Kidney (tissue), 22 donors: ENCODE measurements at places on chromosomes 6 and 20. TPM values are rescaled to one million over a fixed set of nuclear protein-coding genes. Genes with fewer than 3 reads are reported as not detected.

Gene ZKSCAN4
- 7.4 TPM for total RNA-seq

GRCh38 chr6:150347845-150348244, 21.0 kb upstream of the IYD start:
- no peaks in the 10 kb centered on the region for H3K4me1 ChIP-seq
- no peak overlapping the region for H3K4me3 ChIP-seq
- no peak for DNase-seq
- H3K27me3 ChIP-seq: no peaks in the 10 kb centered on the region
- no peaks in the 10 kb centered on the region for H3K36me3 ChIP-seq
- H3K27ac ChIP-seq: no peak overlapping the region

Gene HSPA1L
- 1.7 TPM for total RNA-seq

DNA sequence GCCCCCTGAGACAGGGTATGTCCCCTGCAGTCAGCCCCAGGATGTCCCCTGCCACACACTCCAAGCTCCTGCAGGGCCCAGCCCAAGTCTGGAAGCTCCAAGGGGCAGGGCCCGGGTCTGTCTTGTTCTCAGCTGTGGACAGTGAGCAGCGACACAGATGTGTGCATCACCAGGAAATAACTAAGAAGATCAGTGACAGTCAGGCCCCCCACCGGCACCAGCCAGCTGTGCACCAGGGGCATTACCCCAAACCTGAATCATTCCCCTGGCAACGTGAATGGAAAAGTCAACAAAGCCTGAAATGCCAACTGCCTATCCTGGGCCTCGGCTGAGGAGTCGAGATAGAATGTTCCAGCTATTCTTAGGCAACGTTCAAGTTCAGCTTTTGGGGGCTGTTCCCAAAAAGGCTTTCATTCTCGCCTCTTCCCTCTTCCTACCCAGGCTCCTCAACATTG, 105.0 kb downstream of the PREX1 start:
- H3K4me1 ChIP-seq: no peaks in the 10 kb centered on the region
- peak overlapping the region; percentile 55 for H3K27ac ChIP-seq
- no peaks in the 10 kb centered on the region for H3K36me3 ChIP-seq
- no peak overlapping the region for H3K4me3 ChIP-seq
- no peaks in the 10 kb centered on the region for H3K27me3 ChIP-seq
- no peak for DNase-seq

GRCh38 chr6:33705268-33705885, 6.1 kb downstream of the UQCC2 start:
- no peak overlapping the region for H3K27ac ChIP-seq
- H3K36me3 ChIP-seq: no peaks in the 10 kb centered on the region
- peaks cover under 1% of the 10 kb centered on the region for H3K4me1 ChIP-seq

Gene EBF4
- 10.2 TPM for total RNA-seq

Gene MAS1
- total RNA-seq: not detected

- H3K27ac ChIP-seq: peak overlapping the region; percentile 90
- H3K4me3 ChIP-seq: no peak overlapping the region
- H3K4me1 ChIP-seq: no peaks in the 10 kb centered on the region
- H3K27me3 ChIP-seq: no peaks in the 10 kb centered on the region
Measured at GRCh38 chr20:54122189-54122588, 51.6 kb downstream of the CYP24A1 start.

- no peaks in the 10 kb centered on the region for H3K4me1 ChIP-seq
- no peaks in the 10 kb centered on the region for H3K36me3 ChIP-seq
- peaks cover 72% of the 10 kb centered on the region for H3K27me3 ChIP-seq
- no peak overlapping the region for H3K27ac ChIP-seq
- H3K4me3 ChIP-seq: no peak overlapping the region
Measured at GRCh38 chr6:28789553-28790083, 134.2 kb downstream of the TRIM27 start.

- H3K4me3 ChIP-seq: no peak overlapping the region
- DNase-seq: no peak
- no peak overlapping the region for H3K27ac ChIP-seq
- H3K4me1 ChIP-seq: no peaks in the 10 kb centered on the region
- H3K27me3 ChIP-seq: no peaks in the 10 kb centered on the region
Measured at GRCh38 chr6:51098791-51099190, 280.1 kb downstream of the TFAP2B start.

Gene C20orf141
- total RNA-seq: not detected

DNA sequence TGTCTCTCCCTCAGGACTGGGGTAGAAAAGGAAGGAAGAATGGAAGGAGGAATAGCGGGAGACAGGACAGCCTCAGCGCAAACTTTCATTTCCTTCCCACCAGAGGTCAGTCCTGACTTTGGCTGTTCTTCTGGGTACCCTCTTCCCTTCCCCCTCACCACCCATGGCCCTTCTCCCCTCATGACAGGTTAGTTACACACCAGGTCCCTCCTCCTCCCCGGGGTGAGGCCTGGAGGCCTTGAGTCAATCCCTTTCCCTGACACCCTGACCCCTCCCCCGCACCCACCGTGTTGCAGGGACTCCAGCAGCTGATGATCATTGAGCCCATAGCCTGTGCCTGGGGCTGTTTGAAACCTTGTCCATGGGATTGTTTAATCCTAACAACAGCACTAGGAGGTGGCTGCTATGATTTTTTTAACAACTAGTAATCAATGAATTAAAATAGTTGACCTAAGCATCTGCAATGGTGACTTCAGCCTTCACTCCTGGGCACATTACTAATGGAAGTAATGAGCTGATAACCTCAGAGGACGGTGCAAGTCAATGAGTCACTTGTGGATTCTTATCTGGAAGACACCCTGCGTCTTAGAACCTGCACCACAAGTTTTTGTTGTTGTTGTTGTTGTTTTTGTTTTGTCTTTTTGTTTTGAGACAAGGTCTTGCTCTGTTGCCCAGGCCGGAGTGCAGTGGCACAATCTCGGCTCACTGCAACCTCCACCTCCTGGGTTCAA, 46.6 kb upstream of the CCDC167 start:
- no peaks in the 10 kb centered on the region for H3K27me3 ChIP-seq
- DNase-seq: no peak
- peaks cover 9% of the 10 kb centered on the region for H3K4me1 ChIP-seq
- no peaks in the 10 kb centered on the region for H3K36me3 ChIP-seq
- no peak overlapping the region for H3K4me3 ChIP-seq

DNA sequence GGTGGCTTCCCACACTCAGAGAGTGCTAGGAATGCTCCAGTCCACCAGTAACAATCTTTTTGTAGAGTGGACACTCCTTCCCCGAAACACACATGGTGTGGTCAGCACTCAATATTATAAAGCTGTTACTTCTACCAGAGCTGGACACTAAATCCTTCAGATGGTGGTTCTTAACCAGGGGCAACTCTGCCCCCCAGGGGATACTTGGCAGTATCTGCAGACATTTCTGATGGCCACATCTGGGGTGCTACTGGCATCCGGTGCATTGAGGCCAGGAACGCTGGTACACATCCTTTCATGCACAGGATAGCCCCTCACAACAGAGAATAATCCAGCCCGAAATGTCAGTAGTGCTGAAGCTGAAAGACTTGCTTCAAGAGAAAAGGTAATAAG, 124.4 kb downstream of the NFATC2 start:
- H3K36me3 ChIP-seq: no peaks in the 10 kb centered on the region
- H3K27ac ChIP-seq: no peak overlapping the region
- no peaks in the 10 kb centered on the region for H3K4me1 ChIP-seq
- H3K4me3 ChIP-seq: no peak overlapping the region
- no peaks in the 10 kb centered on the region for H3K27me3 ChIP-seq

DNA sequence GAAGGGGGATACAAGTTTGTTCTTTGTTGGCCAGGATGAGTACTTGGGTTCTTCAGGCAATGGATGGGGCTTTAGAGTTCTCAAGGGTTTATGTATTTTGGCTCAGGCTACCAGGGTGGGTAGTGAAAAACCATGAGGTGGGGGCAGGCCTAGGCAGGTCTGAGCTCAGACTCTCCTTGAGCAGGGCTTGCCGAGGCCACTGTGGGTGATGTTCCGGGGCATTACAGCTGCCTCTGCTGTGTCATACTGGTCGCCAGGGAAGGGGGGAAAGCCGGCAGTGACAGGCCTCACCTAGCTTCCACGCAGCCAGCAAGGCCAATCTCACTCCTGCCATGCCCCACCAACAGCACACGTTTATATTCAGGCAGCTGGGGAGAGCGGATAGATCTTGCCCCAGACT, 79.6 kb downstream of the BCKDHB start:
- no peak overlapping the region for H3K4me3 ChIP-seq
- no peaks in the 10 kb centered on the region for H3K36me3 ChIP-seq
- no peak overlapping the region for H3K27ac ChIP-seq
- no peaks in the 10 kb centered on the region for H3K4me1 ChIP-seq
- no peak for DNase-seq

- no peaks in the 10 kb centered on the region for H3K4me1 ChIP-seq
- no peaks in the 10 kb centered on the region for H3K36me3 ChIP-seq
- no peak overlapping the region for H3K4me3 ChIP-seq
- H3K27ac ChIP-seq: no peak overlapping the region
- no peaks in the 10 kb centered on the region for H3K27me3 ChIP-seq
- no peak for DNase-seq
Measured at GRCh38 chr6:11111769-11112437, 378 bp upstream of the ERVFRD-1 start.
